Vagina (tissue), 2 donors: ENCODE measurements at places on chromosomes 7 and 10.

DNA sequence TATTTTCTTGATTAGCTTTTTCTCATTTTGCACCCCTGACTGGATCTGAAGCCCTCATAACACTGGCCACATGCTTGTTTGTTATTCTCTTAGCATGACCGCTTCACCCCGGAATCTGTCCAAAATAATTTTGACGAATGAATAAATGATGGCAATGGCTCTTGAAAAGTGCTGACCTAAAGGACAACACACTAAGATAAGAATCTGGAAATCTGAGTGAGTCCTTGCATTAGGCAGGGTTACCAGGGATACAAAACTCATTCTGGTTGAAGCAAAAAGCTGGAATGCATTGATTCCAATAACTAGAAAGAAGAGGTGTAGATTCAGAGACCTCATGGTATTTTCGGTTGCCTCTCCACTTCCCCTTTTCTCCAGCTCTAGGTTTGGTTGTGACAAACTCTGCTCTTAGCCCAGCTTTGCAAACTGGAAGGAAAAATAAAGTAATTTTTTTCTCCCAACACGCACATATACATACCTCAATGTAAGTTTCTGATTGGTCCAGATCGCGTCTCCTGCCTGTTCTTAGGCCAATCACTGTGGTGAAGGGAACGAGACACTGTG, 157.4 kb downstream of the SKIDA1 start:
- DNase-seq: no peak

DNA sequence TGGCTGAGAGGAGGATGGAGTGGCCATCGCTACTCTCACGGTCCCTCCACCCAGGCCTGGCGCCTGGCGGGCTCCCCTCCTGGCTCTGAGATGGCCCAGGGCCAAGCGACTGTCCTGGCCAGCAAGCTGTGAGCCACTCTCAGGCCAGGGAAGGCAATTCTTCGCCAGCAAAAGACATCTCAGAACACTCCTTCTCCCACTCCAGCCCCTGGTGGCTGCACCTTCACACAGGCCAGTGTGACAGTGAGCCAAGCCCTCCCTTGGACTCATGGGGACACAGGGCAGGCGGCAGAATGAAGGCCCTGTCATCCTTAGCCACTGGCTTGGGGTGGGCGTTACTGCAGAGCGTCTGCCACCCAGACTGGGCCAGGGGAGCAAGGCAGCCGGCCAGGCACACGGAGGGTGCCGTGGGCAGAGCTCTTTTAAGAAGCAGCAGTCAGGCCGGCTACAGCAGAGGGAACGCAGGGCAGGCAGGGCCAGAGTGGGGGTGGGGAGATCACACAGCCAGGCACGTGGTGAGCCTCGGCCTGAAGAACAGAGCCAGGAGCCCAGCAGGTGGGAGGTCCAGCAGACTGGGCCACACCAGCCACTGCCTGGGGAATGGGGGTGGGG, 14.4 kb downstream of the STK32C start:
- no peak for DNase-seq

- no peak for DNase-seq
These were observed 24.4 kb downstream of the C10orf90 start for GRCh38 chr10:126646110-126646509.

DNA sequence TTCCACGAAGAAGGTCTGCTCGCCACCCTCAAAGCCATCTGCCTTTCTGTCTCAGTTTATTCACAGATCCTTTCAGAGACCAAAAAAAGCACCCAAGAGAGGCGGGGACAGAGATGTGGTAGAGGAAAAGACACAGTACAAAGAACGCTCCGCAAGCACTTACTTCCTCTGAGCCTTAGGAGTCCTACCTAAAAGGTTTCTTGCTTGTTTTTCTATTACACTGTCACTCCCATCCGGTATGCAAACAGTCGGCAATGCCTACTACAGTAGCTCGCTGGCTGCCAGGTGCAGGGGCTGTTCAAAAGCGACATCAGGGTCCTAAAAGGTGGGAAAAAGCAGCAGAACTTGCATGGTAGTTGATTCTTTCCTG, 816 bp downstream of the TECPR1 start:
- DNase-seq: no peak

GRCh38 chr10:59563531-59563930, 146.1 kb downstream of the SLC16A9 start:
- no peak for DNase-seq

DNA sequence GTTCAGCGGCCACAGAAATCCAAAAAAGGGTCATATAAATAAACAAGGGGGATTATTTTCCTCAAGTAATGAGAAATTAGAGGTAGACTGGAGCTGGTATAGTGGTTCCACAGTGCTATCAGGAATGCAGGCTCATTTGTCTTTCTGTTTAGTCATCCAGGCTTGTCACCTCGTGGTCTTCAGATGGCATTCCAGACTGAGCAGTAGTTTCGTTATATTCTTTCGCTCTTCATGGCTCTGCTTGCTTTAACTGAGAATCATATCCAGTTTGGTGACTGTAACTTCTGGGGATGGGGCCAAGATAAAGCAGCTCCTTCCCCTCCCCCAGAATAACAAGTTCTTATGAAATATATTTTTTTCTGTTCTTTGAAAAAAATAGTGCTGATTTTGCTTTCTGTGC, 9.5 kb downstream of the ANKIB1 start:
- DNase-seq: no peak

- DNase-seq: no peak
These were observed 230.5 kb upstream of the MBL2 start for GRCh38 chr10:53003094-53003493.

- no peak for DNase-seq
These were observed 51.9 kb upstream of the GNAT3 start for GRCh38 chr7:80563561-80564327.

GRCh38 chr10:77715088-77715487, 77.5 kb upstream of the KCNMA1 start:
- DNase-seq: no peak

DNA sequence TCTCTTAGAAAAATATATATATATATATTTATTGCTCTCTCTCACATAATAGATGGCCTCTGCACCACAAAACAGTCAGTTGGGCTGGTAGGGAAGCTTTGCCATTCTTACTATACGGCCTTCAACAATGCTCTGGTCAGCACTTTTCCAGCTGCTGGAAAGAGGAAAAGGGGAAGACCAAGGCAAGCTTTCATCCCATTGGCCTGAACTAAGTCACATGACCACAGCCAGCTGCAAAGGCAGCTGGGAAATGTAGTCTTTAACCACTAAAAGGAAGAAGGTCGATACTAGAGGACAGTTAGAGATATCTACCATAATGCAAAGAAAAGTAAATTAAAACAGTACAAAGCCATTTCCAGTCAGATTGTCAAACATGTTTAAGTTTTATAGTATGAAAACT, 58.4 kb upstream of the MACROH2A2 start:
- DNase-seq: no peak

- DNase-seq: no peak
These were observed 7.7 kb upstream of the ADGRA1 start for GRCh38 chr10:133079836-133080682.

- DNase-seq: no peak
These were observed 250.9 kb downstream of the TWIST1 start for GRCh38 chr7:18866359-18867036.

DNA sequence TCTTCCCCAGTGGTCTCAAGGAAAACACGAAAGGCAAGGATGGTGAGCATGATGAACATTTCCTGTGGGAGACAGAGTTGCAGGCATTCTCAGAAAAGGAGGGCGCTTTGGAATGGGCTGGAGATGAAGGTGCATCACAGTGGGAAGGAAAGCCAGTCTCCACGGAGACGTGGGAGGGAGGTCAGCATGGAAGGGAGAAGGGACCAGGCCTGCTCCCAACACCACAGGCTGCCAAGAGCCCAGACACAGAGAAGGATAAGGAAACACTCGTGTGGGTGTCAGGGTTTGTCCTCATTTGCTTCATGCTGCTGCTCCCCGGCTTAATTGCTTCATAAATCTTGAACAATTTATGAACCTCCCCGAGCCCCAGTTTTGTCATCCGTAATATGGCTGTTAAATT, 231.5 kb upstream of the ZNF32 start:
- DNase-seq: peak; percentile 92

DNA sequence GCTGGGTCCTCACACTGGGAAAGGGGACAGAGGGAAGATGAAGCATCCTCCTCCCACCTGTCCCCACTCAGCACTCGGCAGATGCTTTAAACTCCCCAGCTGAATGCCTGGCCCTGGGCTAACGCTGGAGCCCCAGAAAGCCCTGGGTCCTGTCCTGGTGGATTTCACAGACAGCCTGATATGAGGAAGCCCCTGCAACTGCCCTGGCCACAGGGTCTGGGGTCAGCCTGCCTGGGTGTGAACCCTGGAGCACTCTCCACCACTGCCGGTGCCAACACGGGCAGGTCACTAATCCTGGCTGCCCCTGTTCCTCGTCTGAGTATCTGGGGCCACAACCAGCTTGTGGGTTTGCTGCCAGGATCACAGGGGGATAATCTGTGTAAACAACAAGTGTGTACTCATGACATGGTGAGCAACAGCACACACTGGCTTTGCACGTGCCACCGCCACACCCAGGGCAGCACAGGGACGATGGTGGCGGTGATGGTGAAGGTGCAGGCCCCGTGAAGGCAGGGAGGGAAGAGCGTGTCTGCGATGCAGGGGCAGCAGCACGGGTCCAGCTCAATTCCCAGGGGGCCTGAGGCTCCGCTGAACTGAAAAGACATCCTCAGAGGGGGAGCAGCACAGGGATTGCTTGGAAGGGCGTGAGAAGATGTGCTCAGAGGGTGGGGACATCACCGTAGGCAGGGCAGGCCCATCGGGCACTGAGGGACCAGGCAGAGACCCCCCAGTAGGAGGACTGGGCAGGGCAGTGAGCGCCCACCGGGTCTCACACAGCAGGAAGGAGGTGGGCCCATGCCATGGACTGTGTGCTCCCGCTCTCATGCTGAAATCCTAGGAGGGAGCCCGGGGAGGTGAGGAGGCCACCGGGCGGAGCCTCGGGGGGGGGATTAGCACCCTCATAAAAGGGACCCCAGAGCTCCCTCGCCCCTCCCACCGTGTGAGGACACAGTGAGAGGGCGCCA, 238.7 kb downstream of the MAD1L1 start:
- DNase-seq: no peak

- DNase-seq: no peak
These were observed 141.8 kb downstream of the DIP2C start for GRCh38 chr10:547591-548081.

DNA sequence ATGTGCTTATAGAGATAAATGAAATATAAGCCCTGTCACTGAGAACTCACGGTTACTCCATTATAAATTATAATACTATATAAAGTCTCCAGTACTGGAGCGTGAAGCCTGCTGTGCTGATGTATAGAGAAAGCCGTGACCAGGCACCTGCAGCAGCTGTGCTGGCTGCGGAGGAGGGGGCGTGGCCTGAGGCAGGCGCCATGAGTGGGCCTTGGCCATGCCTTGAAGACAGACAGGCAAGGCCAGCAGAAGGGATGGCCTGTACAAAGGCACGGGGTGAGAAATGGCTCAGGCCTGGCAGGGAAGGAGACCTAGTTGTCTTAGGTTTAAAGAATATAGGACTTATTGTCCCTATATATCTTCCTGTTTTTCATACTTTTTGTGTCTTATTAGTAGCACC, 218.5 kb upstream of the STK17A start:
- no peak for DNase-seq

- DNase-seq: no peak
These were observed 58.5 kb downstream of the TRUB1 start for GRCh38 chr10:114996542-114996941.

GRCh38 chr10:84004221-84004620, 135.1 kb upstream of the GHITM start:
- DNase-seq: no peak

DNA sequence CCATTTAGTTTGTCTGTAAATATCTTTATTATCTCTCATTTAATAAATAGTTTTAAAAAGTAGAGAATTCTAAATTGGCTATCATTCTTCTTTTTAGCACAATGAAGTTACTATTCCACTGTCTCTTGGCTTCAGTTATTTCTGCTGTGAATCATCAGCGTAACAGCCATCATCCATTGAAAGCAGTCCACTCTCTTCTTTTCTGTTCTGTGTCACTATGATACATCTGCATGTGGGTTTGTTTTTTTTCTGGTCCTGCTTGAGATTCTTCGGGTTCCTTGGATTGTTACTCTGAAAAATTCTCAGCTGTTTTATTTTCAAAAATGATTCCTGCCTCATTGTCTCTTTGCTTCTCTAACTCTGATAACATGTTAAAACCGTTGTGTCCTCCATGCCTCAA, 52.5 kb downstream of the CSGALNACT2 start:
- no peak for DNase-seq

GRCh38 chr7:44307301-44307900, 18.0 kb downstream of the CAMK2B start:
- peak; percentile 82 for DNase-seq

GRCh38 chr7:76089865-76090475, 42.1 kb downstream of the MDH2 start:
- DNase-seq: no peak

GRCh38 chr7:4631380-4632179, 50.5 kb upstream of the FOXK1 start:
- peak; percentile 96 for DNase-seq

DNA sequence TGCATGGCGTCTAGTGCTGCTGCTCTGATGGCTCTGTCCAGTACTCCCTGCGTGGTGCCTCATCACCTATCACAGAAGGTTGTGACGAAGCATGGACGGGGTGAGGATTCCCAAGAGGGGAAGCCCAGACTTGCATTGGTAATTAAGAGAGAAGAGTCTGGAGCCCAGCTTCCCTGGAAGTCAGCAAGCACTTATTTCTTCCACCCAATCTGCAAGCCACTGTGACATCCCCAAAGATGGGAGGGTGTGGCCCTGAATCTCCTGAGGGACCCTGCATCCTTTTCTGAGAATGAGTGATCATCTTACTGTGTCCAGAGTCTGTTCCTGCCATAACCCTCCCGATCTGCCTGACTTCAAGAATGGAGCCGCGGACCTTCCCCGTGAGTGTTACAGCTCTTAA, 166.7 kb downstream of the PTPN20 start:
- DNase-seq: peak; percentile 58

GRCh38 chr10:120570418-120570817, 113.4 kb downstream of the PLPP4 start:
- DNase-seq: no peak

- DNase-seq: no peak
These were observed 98.8 kb downstream of the PRKAG2 start for GRCh38 chr7:151777908-151778670.

DNA sequence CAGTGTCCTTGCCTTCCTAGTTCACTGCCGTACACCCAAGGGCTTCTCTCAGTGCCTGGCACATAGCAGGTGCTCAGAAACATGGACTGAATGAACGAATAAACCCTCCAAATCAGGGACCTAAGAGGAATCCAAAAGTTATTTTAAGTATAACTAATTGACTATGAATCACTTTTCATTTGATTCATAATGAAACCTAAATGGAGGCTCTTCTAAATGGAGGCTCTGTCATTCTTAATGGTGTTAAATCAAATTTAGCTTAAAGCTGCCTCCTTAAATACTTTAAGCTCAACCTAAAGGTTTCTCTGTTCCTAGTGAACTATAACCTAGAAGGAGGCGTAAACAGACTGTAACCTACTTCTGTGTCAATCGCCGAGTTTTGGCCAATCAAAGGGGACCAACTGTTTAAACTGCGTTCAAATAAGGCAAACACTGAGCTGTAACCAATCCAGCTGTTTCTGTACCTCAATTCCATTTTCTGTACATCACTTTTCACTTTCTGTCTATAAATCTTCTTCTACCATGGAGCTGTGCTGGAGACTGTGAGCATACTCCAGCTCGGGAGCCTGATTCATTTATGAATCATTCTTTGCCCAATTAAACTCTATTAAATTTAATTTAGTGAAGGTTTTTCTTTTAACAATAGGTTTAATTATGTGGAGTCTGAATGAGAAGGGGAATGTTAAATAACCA, 11.0 kb downstream of the PYROXD2 start:
- no peak for DNase-seq
